ENCODE measurements at places on chromosomes 12 and 14. TPM values are rescaled to one million over a fixed set of nuclear protein-coding genes. Genes with fewer than 3 reads are reported as not detected.

CLEC1B gene
- total RNA-seq: not detected

TEX22 gene
- 0.29 TPM for total RNA-seq

SIX1 gene
- 6.2 TPM for total RNA-seq

SUSD6 gene
- 6.0 TPM for total RNA-seq

CBLN3 gene
- total RNA-seq: 1.7 TPM

KRT6C gene
- not detected for total RNA-seq

SAMD15 gene
- total RNA-seq: 2.0 TPM

BDKRB2 gene
- 1.7 TPM for total RNA-seq

CD27 gene
- not detected for total RNA-seq

GPR68 gene
- not detected for total RNA-seq

PRIMA1 gene
- 0.29 TPM for total RNA-seq

SLC11A2 gene
- total RNA-seq: 15.0 TPM

RHOF gene
- 117 TPM for total RNA-seq

NPAS3 gene
- total RNA-seq: not detected

CAPS2 gene
- 0.38 TPM for total RNA-seq

TAS2R42 gene
- not detected for total RNA-seq

TMEM119 gene
- total RNA-seq: 0.16 TPM

CSAD gene
- total RNA-seq: 7.6 TPM

ERP27 gene
- not detected for total RNA-seq

TM9SF1 gene
- 67.1 TPM for total RNA-seq

OR4E2 gene
- total RNA-seq: not detected

CCDC196 gene
- total RNA-seq: not detected

SMARCD1 gene
- 73.4 TPM for total RNA-seq

LMO3 gene
- total RNA-seq: not detected

FOXG1 gene
- total RNA-seq: 0.10 TPM

GARIN6 gene
- total RNA-seq: not detected

TAS2R13 gene
- not detected for total RNA-seq
